ENCODE measurements at places on chromosomes 2 and 18.

GRCh38 chr2:107633580-107634147 is 193.0 kb upstream of the RGPD4 start:
- DNase-seq = peak; percentile 91

- DNase-seq = no peak
Measured at GRCh38 chr18:11432360-11432811, 177.0 kb upstream of the SLC35G4 start.

- DNase-seq = peak; percentile 51
Measured at GRCh38 chr2:120754067-120754960, 18.6 kb downstream of the GLI2 start.

GRCh38 chr2:75790121-75790813 is 79.6 kb upstream of the GCFC2 start:
- no peak for DNase-seq

DNA sequence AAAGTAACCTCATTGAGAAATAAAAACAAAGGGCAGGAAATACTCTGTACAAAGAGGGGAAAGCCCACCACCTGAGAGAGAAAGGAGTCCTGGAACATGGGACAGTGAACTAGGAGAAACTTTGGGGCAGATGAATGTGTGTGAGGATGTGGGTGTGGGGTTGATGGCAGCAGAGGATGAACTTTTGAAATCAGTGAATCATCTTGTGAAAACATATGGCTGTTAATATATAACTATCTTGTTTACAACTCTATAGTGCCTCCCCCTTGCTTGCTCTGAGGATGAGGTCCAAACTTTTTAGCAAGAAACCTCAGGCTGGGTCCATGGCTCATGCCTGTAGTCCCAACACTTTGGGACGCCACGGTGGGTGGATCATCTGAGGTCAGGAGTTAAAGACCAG is 171.8 kb upstream of the LHCGR start:
- DNase-seq = no peak

GRCh38 chr2:201628545-201628944 is 14.8 kb downstream of the TMEM237 start:
- DNase-seq = peak; percentile 48

DNA sequence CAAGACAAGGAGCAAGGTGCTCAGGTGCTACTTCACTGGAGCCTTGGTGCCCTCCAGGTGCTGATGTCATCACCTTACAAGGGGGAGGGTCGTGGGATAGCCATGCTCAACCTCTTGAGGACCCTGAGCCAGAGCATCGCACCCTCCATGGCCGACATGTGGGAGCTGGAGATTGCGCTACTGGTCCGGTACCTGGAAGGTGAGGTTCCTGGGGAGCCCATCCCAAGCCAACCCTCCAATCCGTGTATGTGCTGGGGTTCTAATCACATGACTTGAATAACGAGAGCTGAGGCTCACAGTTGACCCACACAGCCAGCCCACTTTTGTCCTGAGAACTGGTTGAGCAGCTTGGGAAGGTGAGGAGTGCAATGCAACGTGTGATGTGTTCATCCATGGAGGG is 25.9 kb downstream of the MROH2A start:
- DNase-seq = no peak

DNA sequence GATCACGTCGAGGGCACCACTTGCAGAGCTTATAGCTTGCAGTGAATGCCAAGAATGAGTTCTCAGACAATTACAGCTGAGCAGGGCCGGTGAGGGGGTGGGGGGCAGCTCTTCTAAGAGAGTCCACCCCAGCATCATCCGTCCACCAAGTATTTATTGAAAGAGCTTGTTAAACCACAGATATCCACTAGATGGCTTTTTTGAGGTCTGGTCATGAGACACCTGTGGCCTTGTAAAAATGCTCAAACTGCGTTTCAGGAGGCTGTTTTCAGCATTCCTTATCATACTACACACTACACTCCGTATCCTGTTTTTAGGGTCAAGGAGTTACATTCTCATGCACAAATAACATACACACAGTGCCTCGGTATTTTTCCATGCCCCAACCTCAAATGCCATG is 51.5 kb downstream of the DNAJC10 start:
- DNase-seq = peak; percentile 13

GRCh38 chr2:30280596-30281434 is 49.5 kb downstream of the LBH start:
- peak; percentile 56 for DNase-seq

- peak; percentile 55 for DNase-seq
Measured at GRCh38 chr2:15554525-15555218, 6.5 kb downstream of the NBAS start.

DNA sequence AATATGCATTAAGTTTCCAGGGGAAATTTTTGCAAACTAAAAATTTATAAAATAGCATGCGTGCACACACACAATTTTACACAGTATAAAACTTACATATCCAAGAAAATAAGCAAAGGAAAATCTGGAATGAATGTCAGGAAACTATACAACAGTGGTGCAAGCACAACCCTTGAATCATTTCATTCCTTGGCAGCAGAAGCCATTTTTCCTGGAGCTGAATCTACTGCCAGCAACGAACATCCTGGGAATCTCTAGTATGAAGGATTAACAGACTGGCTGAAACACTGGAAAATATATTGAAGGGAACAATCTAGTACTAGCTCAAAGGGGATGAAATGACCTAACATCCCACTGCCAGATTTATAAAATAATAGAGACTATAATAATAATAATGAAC is 235.3 kb downstream of the DYM start:
- peak; percentile 80 for DNase-seq

GRCh38 chr2:6793371-6793770 is 72.3 kb downstream of the CMPK2 start:
- no peak for DNase-seq

- peak; percentile 11 for DNase-seq
Measured at GRCh38 chr2:52036024-52036423, 1004.1 kb upstream of the NRXN1 start.

GRCh38 chr2:101500860-101501259 is 25.9 kb upstream of the RFX8 start:
- peak; percentile 44 for DNase-seq

DNA sequence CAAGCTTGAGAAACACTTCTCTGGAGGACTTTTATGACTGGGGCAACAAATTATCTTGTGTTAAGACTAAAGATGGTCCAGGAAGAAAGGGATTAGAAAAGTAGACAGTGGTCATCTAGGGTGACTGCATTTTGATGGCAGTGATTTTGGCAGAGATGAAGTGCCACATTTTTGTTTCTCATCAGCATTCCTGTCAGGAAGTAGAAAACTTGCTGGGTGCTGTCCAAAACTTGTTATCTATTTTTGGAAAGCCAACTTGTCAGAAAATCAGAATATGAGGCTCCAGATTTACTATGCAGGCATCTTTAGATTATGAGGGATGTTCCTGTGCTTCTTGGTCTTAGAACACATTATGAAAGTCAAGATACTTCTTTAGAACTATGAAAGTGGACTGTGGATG is 29.0 kb upstream of the CALCRL start:
- DNase-seq = no peak

DNA sequence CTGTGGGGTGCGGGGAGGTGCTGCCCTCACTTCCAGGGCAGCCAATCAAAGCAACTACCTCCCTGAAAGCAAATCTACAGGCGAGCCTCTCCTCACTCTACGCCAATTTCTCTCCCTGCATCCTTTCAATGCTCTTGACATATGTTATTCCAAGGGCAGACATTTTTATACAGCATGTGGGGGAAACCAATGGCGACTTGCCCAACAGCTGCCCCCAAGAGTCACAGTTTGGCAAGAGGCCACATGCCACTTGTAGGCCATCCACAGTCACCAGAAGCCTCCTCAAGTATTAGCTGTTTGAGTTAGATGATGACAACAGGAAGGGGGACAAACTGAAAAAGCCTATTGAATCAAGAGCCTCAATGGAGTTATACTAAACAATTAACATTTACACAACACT is 114.6 kb downstream of the MYO5B start:
- no peak for DNase-seq

DNA sequence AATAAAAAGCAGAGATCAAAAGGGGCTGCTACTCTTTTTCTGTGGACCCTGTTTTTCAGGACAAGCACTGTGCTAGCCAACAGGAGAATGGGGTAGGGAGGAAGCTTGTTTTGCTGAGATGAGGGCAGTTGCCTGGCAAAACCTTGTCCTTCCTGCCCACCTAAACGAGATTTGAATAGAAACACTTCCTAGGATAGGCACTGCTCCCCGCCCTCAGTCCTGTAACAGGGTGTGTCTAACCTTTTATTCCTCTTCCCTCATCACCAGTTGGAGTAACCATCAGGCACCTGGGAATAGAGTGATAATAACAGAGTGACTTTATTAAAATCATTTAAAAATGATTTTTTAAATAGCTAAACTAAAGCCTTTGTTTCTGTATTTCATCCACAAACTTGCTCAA is 368.8 kb downstream of the LNPK start:
- DNase-seq = no peak

DNA sequence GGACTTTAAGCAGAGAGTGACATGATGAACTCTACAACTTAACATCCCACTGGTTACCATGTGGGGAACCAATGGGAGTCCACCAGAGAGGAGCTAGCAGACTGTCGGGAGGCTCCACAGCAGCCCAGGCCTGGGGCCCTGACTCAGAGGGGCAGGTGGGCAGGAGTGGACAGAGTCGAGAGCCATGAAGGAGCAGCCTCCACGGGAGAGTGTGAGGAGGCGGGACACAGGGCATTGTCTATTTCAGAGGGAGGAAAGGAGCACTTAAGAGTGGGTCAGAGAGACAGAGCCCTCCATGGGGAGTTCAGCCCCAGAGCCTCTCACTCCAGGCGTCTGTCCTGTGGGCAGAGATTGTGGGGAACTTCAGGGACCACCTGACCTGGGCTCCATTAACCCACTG is 118.7 kb downstream of the CYP26B1 start:
- DNase-seq = no peak

DNA sequence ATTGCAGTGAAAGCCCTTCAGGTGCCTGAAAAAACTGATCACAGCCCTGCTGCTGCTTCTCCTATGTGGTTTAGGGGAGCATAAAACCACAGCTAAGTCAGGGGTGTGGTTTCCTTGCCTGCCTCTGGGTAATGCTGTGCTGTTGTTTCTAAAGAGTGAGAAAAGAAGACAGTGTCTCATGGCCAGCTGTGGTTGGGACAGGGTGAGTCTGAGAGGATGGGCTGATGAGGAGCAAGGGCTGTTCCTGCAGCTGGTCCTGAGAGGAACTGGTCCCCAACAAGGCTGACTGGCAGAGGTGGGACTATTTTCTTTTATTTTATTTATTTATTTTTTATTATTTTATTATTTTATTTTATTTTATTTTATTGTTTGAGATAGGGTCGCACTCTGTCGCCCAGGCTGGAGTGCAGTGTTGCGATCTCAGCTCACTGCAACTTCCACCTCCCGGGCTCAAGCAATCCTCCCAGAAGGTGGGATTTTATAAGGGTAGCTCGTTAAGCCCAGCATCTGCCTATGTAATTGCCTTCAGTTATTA is 236.7 kb downstream of the FHOD3 start:
- DNase-seq = no peak

DNA sequence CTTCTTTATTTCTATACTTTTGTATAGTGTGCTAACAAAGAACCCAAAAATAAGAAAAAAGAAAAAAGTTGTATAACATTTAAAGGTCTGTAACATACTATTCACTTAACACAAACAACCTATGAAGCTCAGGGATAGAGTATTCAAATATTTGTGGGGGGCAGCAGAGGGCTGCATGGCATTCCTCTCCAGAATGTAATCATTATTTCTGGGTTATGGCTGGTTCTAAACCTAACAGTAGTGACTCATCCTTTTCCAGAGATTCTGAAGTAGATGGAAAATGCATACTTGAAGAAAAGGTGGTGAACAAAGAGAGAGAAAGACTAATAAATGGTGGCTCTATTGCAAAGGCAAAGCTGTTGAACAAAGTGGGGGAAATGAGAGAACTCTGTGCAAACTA is 249.4 kb downstream of the NRXN1 start:
- peak; percentile 1 for DNase-seq

- DNase-seq = peak; percentile 86
Measured at GRCh38 chr18:63237881-63238692, 81.5 kb downstream of the BCL2 start.

DNA sequence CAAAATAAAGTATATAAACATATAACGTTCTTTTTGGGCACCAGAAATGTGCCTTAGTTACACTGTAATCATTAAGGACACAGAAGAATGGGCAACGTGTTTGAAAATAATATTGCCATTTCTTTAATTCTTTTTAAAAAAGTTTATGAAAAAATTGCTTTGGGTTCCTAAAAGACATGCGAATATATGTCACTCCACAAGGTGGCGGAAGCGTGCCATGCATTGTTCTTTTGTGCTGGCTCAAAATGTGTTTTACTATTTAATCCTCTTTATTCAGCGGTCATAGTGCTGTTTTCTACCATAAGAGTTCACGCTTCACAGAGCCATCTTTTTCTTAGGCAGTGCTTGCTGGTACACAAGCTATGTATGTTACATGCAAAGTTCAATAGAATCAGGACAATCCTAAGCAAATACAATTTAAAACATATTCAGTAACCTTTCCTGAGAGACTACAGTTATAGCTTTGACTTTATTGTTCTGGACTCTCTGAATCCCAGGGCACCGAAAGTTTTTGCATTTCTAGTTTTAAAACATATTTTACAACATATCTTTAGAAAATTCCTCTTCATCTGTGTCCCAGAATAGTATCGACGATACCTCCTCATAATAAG is 147.8 kb upstream of the ERBB4 start:
- DNase-seq = peak; percentile 57

DNA sequence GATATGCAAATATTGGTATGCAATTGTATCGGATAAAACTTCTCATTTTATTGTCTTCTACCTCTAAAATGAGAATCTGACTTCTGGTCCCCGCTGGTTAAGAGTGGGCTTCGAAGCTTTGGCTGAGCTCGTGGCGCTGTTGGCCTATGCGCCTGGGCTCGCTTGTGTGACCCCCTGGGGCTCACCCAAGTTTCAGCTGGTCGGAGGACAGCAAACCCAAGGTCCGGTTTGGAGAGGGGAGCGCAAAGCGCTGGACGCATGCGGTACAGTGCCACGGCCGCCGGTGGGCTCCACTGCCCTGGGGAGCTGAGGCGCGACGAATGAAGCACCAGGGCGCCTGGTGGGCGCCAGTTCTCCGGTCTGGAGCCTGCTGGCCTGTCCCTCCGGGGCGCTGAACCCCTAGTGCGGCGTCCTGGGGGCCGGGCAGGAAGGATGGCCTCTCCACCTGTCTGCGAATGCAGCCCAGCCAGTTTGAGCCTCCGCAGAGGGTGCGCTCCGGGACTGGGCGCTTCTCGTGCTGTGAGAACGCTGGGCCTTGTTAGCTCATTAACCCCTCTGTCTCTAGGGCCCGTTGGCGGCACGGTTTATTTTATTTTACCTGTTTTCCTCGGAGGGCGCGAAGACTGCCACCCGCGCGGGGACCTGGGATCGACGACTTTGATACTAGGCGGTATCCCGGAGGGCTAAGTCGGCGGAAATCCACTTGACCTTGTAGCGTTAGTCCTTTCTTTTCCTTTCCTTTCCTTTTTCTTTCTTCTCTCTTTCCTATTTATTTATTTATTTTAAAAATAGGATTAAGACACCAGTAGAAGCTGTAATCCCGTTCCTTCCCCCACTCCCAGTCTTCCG is 10.4 kb downstream of the MEIS1 start:
- DNase-seq = peak; percentile 65

DNA sequence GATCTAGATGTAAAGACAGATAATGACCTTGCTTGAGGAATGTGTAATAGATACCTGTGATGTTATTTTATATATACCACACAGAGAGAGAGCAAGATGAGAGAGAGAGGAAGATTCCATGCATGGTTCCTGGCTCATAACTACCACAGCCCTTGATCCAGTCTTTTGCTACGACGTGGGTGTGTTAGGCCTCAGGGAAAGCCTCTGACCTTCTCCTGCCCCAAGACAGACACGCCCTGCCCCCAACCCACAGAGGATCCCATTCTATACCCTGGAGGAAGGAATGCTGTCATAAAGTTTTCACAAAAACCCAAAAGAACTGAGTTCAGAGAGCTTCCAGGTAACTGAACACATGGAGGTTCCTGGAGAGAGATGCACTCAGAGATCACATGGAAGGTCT is 193.1 kb downstream of the ZEB2 start:
- DNase-seq = no peak
